ENCODE measurements at places on chromosomes 7 and 10. TPM values are rescaled to one million over a fixed set of nuclear protein-coding genes. Genes with fewer than 3 reads are reported as not detected.
A peak's percentile ranks its signal among the peaks of the same experiment; 100 is the strongest.

The VIPR2 gene
- 0.09 TPM for total RNA-seq

The UNCX gene
- not detected for total RNA-seq

- DNase-seq = no peak
Measured at GRCh38 chr7:148598351-148598750, 7.8 kb downstream of the C7orf33 start.

GRCh38 chr7:99102809-99103690 lies 40.9 kb downstream of the SMURF1 start:
- DNase-seq = peak; percentile 54

GRCh38 chr7:126774077-126774476 lies 478.7 kb downstream of the GRM8 start:
- no peak for DNase-seq

DNA sequence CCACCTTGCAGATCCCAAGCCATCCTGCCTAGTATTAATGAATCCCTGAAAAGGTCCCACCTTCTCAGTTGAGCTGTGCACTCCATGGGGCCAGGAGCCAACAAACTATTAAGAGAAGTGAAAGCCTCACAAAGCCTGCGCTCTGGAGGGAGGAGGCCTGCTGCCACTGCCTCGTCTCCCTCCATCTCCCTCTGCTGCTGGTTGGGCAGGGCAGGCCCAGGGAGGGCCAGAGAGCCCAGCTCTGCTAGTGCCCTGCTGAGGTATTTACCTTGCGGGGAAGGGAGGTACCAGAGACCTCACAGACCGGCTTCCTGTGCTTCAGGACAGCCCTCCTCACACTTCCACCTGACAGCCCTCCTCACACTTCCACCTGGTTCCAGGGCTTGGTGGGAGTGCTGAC lies 171.5 kb downstream of the SH3PXD2A start:
- DNase-seq = no peak

Measured in activated CD8-positive, alpha-beta T cell treated with anti-CD3 and anti-CD28 coated beads for 36 hours (primary cell).